DND-41 (cell line): ENCODE measurements at places on chromosomes 2 and 18.
A peak's percentile ranks its signal among the peaks of the same experiment; 100 is the strongest.

DNA sequence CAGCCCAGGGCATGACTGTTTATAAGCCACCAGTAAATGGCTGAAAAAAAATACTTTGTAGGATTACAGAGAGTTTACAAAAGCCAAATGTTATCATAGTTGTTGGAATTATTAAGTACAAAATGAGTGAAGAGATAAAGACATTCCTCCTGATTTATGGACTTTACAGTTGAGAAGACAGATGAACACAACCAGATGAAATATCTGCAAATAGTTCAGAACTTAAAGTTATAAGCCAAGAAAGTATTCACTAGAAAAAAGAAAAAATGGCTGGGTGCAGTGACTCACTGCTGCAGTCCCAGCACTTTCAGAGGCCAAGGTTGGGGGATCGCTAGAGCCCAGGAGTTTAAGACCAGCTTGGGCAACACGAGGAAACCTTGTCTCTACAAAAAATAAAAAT, 11.2 kb downstream of the PMAIP1 start:
- DNase-seq = no peak
- H3K27ac ChIP-seq = no peak overlapping the region
- H3K4me1 ChIP-seq = peaks cover 19% of the 10 kb centered on the region
- no peak overlapping the region for H3K4me3 ChIP-seq
- no peaks in the 10 kb centered on the region for H3K36me3 ChIP-seq
- no peaks in the 10 kb centered on the region for H3K27me3 ChIP-seq

GRCh38 chr2:144115739-144116291, 404.1 kb downstream of the ZEB2 start:
- no peak overlapping the region for H3K27ac ChIP-seq
- H3K36me3 ChIP-seq = no peaks in the 10 kb centered on the region
- no peaks in the 10 kb centered on the region for H3K4me1 ChIP-seq
- no peak for DNase-seq

DNA sequence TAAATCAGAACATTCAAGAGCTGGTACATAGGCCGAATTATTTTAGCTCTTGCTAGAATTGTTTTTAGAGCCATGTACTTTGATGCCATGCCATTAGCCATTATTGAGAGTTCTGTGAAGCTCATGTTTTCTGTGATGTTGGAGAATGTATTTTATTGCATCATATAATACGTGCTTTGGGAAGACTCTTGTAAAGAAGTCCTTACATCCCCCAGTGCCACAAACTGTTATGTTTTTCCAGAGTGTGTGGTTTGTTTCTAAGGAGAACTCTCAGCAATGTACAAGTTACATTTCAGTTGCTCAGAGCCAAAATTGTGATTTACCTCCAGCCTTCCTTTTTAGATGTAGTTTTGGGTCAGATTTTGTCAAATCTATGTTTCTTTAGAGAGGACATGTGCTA, 148.6 kb downstream of the HAUS1 start:
- H3K27me3 ChIP-seq = no peaks in the 10 kb centered on the region
- no peak for DNase-seq
- H3K4me1 ChIP-seq = peaks cover 34% of the 10 kb centered on the region
- H3K27ac ChIP-seq = no peak overlapping the region
- H3K36me3 ChIP-seq = peaks cover 39% of the 10 kb centered on the region

DNA sequence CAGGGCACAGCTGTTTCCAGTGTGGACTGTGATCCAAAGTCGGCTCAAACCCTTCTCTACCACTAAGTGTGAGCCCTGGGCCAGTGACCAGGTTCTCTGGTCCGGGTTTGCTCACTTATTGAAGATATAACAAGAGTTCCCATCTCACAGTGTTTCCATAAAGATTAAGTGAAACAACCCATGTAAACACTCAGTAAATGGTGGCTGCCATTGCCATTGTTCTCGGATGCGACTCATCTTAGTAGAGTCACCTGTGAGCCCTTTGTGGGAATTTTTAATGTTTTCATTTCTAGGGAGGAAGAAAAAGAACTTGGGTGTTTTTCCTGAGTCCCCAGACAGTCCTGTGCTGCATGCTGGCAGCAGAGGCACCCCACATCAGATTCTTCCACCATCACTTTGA, 53.4 kb downstream of the TPGS2 start:
- H3K36me3 ChIP-seq = peaks cover 3% of the 10 kb centered on the region
- H3K4me3 ChIP-seq = no peak overlapping the region
- H3K27me3 ChIP-seq = no peaks in the 10 kb centered on the region
- no peak overlapping the region for H3K27ac ChIP-seq

GRCh38 chr2:129069875-129070594, 751.4 kb upstream of the HS6ST1 start:
- peaks cover 4% of the 10 kb centered on the region for H3K27me3 ChIP-seq
- no peaks in the 10 kb centered on the region for H3K36me3 ChIP-seq
- no peak overlapping the region for H3K27ac ChIP-seq
- H3K4me1 ChIP-seq = no peaks in the 10 kb centered on the region

DNA sequence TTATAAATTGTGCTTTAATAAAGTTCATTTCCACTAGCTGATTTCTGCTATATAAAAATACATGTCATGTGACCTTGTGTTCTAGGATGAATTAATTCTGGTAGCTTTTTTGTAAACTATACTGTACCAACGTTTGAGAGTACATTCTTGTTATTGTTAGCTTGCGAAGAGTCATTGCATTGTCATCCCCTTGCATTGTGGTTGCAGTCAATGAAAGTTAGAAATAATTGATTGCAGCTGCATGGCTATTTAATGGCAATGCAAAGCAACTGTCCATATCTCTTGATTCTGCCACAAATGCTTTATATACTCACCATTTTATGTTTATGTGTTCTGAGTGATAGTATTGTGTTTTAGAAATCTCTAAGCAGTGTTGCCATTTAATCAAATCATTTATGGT, 91.6 kb downstream of the ZNF407 start:
- 0 out of 2 replicates have a peak, but pooled peaks cover 3% of the 10 kb centered on the region for H3K4me1 ChIP-seq
- H3K27ac ChIP-seq = no peak overlapping the region
- H3K36me3 ChIP-seq = no peaks in the 10 kb centered on the region; the same call in 1 of the 2 replicates
- no peaks in the 10 kb centered on the region for H3K27me3 ChIP-seq
- no peak for DNase-seq
- no peak overlapping the region for H3K4me3 ChIP-seq

DNA sequence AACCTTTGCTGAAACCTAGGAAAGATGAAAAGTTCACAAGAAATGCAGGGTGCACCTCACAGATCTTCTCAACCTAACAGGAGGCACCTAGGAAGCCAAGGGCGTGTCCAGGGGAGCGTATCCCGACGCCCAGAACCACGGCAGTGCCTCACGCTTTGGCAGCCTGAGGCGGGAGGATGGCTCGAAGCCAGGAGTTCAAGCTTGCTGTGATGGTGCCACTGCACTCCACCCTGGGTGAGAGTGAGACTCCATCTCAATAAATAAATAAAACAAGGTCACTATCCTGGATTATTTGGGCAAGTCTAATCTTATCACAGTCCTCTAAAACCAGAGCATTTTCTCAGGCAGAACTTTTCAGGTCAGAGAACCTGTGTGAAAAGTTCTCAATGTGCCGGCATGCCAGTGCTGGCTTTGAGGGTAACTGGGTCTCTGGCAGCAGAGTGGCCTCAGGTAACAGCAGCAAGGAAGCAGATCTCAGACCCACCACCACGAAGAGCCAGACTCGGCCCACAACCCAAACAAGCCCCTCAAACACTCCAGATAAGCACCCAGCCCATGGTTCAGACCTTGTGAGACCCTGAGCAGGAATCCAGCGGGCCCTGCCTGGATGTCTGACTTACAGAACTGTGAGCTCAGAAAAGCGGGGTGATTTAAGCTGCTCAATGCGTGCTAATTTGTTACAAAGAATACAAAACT, 11.7 kb downstream of the HSBP1L1 start:
- DNase-seq = no peak
- H3K4me1 ChIP-seq = no peaks in the 10 kb centered on the region; the same call in 1 of the 2 replicates
- H3K4me3 ChIP-seq = no peak overlapping the region
- H3K27ac ChIP-seq = no peak overlapping the region
- H3K27me3 ChIP-seq = no peaks in the 10 kb centered on the region

DNA sequence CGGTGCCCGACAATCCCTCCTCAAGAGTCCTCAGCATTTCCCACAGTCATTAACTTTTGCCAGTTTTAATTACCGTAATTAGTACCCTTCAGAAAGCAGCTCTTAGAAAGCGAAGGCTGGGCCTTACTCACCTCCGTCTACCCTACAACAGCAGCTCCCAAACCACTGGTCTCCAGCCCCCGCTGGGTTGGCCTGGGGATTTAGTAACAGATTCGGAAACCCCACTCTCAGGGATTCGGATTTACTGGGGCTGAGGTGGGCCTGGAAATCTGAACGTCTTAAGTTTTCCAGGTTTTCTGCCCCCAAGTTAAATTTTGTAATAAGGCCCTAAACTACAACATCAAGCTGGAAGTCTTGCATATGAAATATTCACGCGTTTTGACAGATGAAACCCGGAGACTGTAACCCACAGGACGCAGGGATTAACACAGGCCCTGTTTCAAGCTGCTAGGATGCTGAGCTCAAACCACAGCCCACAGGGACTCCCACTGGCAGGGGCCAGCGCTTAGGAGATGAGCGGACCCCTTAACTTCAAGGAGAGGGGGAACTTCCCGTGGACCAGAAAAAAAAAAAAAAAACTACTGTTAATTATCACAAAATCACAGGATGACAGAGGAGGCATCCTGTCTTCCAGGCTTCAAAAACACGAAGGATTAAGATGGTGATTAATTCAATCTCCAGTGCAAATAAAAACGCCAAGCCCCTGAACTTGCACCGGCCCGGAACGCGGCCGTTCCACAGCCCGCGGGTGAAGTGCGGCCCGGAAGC, 985 bp downstream of the ILKAP start:
- peak; percentile 70 for DNase-seq
- H3K27me3 ChIP-seq = peaks cover 11% of the 10 kb centered on the region
- H3K27ac ChIP-seq = peak overlapping the region; percentile 75
- peaks cover 9% of the 10 kb centered on the region for H3K36me3 ChIP-seq

DNA sequence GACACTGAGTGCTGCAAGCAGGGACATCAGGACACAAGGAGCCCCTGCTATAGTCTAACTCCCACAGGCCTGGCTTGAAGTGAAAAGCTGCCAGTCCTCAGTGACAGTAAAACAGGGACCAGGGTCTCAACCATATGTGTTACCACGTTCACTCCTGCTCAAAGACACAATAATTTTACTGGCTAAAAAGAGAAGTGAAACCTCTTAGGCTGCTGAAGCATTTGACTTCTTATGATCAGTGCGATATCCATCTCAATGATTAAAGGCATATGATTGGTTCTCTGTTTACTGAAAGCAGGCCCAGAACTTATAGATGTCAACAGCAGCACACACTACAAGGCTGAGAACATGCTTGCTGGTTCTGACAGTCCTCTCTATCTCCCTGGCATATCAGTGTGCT, 129.8 kb upstream of the LMAN1 start:
- H3K27me3 ChIP-seq = no peaks in the 10 kb centered on the region
- no peak overlapping the region for H3K4me3 ChIP-seq
- no peak for DNase-seq
- H3K27ac ChIP-seq = no peak overlapping the region
- no peaks in the 10 kb centered on the region for H3K36me3 ChIP-seq

DNA sequence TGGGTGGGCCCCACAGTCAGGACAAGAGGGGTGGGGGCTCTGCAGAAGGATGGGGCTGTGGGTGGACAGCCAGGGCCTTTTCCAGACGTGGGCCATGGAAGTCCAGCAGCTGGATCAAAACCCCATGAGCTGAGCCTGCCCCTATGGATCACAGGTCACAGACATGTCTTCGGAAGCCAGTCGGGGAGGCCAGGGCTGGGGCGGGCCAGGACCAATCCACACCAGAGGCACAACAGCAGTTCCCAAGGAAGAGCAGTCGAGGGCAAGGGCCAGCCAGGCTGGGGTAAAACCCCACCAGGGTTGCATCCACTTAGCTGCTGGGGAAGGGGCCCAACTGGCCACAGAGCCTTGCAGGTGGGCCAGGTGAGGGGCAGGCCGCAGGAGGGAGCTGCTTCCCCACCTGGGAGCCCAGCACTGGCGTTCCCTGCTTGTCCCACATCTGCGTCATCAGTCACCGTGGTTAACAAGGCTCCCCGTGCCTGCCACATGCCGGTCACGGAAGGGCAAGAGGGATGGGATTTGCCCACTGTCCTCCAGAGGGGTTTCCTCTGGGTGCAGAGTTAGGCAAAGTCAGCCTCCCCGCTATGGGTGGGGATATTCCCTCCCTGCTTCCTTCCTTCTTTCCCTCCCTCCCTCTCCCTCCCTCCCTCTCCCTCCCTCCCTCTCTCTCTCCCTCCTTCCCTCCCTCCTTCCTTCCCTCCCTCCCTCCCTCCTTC, 46.4 kb upstream of the ODC1 start:
- peaks cover 19% of the 10 kb centered on the region for H3K4me1 ChIP-seq
- H3K4me3 ChIP-seq = no peak overlapping the region
- H3K27me3 ChIP-seq = no peaks in the 10 kb centered on the region
- H3K27ac ChIP-seq = peak overlapping the region; percentile 87

DNA sequence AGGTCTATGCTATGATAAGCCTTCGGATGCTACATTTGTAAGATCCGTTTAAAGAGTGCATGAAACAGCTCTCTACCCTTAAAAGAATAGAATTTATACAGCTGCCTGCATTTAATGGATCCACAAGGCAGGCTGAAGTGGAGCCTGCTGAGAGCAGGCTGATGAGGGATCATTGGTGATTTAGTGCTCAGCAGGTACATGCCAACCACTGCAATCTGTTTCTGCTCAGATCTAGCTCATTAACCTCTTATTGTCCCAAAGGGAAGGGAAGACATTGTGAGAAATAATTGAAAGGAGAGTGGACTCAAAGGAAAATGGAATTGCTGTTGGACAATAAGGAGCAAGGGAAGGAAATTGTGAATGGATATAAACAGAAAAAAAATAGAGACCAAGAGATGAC, 822.6 kb downstream of the TRIB2 start:
- no peak overlapping the region for H3K4me3 ChIP-seq
- no peaks in the 10 kb centered on the region for H3K4me1 ChIP-seq
- no peaks in the 10 kb centered on the region for H3K27me3 ChIP-seq
- H3K36me3 ChIP-seq = no peaks in the 10 kb centered on the region

DNA sequence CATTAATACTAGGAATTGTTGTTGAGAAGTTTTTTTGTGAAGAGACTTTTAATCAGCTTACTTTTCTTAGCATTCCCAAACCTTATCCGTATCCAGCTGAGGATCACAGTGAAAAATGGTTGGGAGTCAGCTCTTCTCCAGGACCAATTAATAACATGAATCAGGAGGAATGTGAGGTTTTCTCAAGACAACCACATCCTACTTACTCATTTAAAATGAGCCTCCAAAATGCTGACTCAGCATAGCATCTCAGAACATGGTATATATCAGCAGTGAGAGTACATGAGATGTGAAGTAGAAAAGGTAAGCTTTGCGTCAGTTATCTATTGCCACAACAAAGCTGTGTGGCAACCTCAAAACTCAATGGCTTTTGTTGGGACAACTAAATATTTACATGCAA, 140.3 kb downstream of the NRP2 start:
- H3K27ac ChIP-seq = no peak overlapping the region
- no peaks in the 10 kb centered on the region for H3K36me3 ChIP-seq
- no peaks in the 10 kb centered on the region for H3K4me1 ChIP-seq
- H3K27me3 ChIP-seq = no peaks in the 10 kb centered on the region

GRCh38 chr2:148971547-148971946, 67.0 kb upstream of the LYPD6B start:
- H3K36me3 ChIP-seq = no peaks in the 10 kb centered on the region
- peaks cover 3% of the 10 kb centered on the region for H3K27me3 ChIP-seq
- H3K4me3 ChIP-seq = no peak overlapping the region
- no peaks in the 10 kb centered on the region for H3K4me1 ChIP-seq
